ENCODE measurements at places on chromosomes 12 and 14.

DNA sequence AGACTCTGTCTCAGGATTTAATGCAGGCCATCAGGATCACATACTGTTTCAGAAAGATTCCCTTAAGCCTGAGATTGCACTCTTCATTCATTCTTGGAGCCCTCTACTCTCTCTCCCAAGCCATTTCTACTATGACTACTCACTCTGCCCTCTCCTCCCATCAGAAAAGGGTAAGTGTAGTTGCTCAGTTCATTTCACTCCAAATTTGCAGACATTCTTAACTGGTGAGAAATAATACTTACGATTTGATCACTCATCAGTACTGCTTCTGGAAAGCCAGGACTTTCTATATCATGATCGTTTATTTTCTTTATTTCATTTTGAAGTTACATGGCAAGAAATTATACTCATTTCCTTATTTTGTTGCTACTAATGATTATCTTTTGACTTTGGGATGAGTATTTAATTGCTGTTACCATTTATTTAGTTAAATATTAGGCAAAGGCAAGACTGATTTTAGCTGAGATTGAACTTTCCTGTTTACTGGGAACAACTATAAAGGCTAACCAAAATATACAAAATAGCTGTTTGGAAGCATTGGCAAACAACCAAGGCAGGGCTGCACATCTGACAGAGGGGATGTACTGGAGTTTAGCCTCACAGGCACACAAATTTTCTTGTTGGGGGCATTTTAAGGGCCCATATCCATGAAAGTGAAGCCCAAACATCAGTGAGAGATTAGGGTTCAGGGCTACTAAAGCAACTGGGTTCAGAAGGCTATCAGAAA lies 4.1 kb upstream of the RERG start:
- DNase-seq = no peak

GRCh38 chr14:23069413-23069806 lies 12.1 kb upstream of the CDH24 start:
- DNase-seq = no peak

DNA sequence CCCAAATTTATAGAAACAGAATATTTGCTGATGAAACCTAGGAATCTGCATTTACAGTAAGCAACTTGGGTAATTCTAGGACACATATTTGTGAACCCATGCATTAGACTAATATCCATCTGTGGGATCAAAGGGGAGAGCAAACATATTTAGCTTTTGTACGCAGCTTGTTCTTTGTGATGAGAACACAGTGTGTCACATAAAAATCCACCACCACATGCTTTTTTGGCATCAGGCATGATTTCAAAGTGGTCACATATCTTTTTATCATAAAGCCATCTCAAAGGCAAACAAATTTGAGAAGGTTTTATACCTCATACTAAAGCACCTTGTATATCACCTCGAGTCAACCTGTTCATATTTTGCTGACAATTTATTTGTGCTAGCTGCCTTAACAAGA lies 15.7 kb downstream of the DNAL1 start:
- no peak for DNase-seq

- DNase-seq = no peak
Observed at GRCh38 chr12:99147130-99147529, 500.4 kb upstream of the GARIN6 start.

DNA sequence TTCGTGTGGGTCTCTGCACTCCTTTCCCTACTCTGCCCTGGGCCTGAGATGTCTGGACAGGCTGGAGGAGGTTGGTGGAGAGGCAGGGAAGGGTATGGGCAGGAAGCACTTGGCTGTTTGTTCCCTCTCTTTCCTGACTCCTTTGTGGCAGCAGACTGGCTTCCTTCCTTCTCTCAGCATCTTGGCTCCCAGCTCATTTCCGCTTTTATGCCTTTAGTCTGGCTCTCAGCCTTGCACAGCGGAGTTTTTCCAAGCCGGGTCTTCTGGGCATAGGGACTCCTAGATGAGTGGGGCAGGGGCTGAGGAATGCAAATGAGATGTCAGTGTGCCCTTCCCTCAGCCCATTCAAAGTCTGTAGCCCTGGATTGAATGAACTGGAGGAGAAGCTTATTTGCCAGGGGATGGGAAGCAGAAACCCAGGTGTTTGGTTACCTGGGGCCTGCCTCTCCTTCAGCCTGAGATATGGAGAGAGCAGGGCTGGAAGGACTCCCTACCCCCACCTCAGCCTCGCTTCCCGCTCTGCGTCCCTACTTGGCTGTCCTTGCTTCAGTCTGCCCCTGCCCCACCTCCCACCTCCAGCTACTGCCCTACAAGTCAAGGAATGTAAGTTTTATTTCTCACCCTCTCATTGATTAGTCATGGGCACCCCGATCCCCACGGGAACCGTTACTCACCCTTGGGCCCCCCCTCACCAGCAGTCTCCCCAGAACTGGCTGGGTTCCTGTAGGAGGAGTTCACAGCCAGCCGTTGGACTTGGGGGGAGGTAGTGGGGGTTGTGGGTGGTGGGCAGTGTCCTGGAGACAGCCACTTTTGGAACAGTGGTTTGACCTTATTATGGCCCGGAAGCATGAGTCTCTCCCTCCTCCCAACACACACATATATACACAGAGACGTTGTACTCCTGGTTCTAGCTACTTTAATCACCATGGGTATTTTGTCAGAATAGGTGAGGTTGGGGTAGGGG lies 9.3 kb upstream of the ITGA5 start:
- no peak for DNase-seq

- no peak for DNase-seq
Observed at GRCh38 chr12:104294927-104295668, 8.4 kb upstream of the EID3 start.

DNA sequence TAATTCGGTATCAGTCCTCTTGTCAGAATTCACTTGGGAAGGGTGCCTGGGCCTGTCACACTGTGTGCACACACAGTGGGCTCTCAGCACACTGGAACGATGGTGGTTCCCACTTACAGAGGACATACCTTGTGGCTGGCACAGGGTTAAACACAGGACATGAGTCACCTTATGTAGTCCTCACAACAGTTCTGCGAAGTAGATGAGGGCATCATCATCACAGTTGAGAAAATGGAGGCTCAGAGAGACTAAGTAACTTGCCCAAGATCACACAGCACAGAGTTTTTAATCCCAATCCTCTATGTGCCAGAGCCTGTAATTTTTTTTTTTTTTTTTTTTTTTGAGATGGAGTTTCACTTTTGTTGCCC lies 90.7 kb downstream of the NINJ2 start:
- no peak for DNase-seq

DNA sequence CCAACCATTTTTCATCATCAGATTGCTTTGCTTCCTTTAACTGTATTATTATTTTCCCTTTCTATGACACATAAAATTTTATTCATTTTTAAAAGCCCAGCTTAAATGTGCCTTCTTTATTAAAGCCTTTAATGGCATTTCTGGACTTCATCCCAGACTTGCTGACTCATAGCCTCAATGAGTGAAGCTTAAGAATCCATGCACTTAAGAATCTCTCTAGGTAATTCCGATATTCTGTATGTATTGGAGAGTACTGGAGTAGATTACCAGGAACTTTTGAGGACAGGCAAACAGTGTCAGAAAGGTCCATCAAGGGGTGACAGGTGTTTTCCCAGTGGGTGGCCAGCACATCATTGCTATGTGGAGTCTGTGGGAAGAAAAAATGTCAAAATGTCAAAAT lies 107.9 kb downstream of the PTPRQ start:
- DNase-seq = no peak

GRCh38 chr14:74619672-74620131 lies 7.7 kb upstream of the LTBP2 start:
- DNase-seq = no peak

DNA sequence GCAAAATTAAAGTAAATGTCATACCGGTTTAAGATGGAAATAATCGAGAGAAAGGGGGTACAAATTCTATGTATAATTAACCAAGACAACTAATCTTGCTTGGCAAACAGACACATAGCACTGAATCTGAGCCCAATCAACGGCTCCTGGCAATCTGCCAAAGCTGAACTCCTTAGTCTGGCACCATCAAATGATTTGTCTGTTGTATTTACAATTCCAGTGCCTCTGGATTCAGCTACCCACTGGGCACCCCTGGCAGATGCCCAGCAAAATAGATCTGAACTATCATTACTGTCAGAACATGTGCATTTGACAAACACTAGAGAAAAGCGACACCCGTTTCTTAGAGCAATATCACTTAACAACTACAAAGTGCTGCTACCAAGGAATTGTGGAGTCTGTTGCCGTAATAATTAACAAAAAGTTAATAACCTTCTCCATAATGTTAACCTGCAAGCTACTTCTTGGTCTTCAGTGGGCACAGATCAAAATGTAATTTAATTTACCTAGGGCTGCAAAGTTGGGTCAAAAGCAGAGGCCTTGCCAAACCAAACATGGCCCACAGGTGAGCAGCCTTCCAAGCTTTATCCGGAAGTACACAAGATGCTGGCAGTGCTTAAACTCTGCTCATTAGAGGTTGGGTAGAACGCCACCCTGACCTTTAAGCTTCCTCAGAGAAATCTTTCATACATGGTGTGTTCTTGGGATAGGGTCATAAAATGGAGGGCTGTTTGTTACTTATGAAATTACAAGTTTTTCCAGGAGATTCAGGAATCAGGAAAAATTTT lies 7.6 kb downstream of the EGLN3 start:
- DNase-seq = no peak

DNA sequence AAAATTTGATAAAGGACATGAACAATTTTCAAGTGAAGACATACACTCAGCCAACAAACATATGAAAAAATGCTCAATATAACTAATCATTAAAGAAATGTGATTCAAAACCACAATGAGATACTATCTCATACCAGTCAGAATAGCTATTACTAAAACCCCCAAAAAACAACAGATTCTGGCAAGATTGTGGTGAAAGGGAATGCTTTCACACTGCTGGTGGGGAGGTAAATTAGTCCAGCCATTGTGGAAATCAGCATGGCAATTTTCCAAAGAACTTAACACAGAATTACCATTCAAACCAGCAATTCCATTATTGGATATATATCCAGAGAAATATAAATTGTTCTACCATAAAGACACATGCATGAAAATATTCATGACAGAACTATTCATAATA lies 18.7 kb upstream of the TAS2R14 start:
- no peak for DNase-seq

DNA sequence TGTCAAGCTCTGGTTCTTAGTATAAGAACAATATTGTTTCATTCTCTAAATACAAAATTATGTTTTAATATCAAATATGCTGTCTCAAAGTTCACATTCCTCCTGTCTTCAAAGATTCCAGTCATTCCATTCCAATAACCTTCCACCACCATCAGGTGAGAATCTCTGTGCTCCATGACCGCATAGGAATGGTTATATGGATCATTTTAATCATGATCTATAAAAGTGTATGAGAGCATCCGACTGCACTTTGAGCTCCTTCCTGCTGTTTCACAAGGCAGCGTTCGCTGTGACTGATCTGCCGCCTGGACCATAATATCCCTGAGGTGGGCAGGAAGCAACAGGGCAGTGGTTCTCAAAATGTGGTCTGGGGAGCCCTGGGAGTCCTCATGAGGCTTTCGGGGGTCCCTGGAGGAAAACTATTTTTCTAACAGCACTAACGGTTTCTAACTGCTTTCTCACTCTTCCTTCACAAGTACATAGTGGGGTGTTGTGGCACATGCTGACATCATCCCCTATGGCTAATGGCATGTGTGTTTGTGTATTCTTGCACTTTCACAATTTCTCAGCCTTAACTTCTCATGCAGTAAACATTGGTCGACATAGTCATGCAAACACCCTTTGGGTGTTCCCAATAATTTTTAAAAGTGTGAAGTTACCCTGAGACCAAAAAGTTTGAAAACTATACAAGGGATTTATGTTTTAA lies 137.4 kb downstream of the ANO2 start:
- no peak for DNase-seq

DNA sequence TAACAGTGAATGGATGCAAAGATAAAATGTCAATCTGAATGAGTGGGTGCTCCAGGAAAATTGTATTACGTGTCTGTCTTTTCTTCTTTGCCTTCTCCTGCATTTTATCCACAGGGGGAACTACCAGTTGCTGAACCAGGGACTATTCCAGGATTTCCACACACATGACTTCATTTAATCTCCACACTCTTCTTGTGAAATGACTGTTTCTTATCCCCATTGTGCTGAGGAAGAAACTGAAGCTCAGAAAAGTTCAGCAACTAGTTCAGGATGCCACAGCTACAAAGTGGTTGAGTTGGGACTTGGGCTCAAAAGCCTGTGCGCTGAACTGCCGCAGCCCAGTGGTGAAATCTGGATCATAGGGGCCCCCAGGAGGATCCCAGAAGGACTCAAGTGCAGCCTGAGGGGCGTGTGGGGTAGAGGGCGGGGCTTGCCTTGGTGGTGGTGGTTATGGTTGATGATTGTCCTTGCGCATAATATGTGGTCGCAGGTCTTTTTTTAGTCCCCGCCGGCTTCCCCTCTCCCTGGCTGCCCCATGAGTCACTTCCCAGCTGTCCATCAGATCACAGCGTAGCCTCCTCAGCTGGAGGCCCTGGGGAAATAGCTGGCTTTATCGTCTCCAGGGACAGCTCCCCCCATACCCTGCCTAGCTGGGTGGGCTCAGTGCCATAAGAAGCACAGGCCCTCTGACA lies 235.2 kb upstream of the CRY1 start:
- DNase-seq = no peak

DNA sequence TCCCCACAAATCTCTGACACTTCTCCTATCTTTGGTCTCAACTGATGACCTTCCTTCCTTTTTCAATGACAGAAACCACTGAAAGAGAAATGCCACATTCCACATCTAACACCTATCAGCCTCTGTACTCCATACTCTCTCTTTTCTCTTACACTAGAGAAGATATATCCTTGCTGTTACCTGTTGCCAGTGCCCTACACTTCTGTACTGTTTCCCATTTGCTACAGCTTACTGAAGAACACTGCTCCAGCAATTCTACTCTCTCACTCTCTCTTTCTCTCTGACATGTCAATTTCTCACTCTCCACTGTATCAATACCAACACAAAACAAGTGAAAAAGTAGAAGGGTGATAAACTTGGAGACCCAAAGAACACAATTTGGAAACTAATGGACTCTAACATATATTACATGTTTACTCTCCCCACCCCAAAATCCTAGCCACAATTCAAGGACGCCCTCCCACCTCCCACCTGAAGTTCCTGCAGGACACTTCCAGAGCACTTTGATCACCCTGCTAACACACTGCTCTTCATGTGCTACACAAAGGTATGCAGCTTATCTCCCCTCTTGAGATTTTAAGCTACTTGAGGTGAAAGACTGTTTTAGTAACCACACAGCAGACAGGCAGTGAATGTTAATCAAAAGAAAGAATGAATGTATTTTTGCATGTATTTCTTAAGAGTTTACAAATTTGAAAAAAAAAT lies 95.0 kb downstream of the MED13L start:
- no peak for DNase-seq

DNA sequence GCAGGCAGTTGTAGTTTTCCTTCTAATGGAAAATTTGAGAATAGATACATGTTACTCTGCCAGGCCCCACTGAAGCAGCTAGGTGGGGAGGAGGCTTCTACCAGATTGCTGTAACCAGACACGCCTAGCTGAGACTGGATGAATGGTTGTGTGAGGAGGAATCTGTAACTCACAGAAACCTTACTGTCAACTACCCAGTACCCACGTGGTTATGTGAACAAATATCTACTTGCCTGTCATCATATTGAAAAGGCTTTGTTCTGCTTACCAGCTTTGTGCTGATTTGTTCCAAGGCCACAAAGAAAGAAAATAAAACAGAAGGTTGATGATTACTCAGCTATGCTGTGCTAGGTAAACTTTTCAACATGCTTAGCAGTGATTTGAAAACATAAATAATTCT lies 167.2 kb downstream of the CAPZA3 start:
- DNase-seq = no peak

GRCh38 chr12:26119391-26119989 lies 5.3 kb downstream of the BHLHE41 start:
- DNase-seq = no peak

Data from stimulated activated CD4-positive, alpha-beta T cell treated with anti-CD3 and anti-CD28 coated beads, Interleukin-4, amount 100 ng/mL, for 24 hours (primary cell).